Stimulated activated CD4-positive, alpha-beta T cell treated with anti-CD3 and anti-CD28 coated beads, Interleukin-4, amount 100 ng/mL, for 1 hour (primary cell): ENCODE measurements at places on chromosomes 13 and 19.

DNA sequence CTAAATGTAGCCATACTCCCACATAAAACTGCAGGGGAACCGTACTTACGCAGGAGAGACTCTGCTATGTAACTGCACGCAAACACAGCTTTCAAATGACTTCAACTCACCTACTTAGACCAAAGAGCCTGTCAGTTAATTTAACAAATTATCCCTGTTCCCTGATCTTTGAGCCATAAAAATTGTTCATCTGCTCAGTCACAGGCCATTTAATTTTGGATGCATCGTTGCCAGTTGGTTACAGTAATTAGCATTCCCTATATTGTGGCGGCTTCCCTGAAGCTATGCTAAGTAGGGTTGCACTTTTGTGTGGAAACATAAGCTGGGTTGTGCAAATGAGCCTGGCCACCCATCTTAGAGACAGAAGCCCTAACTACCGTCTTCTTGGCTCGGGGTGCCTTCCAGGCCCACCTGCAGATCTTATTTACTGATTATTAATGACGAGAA lies 21.2 kb upstream of the OBI1 start:
- no peak for DNase-seq

DNA sequence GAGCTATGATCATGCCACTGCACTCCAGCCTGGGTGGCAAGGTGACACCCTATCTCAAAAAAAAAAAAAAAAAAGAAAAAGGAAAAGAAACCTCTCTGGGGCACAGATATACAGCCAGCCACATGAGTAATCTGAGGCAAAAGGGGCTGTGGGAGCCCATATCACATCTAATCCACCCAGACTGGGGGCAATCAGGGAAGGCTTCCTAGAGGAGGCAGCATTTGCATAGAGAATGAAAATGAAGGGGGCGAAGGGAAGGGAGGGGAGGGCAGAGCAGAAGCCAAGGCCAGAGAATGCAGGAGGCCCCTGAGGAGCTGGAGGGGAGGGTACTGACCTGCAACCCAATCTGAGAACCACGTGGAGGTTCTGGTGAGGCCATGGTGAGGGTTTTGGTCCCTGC lies 13.2 kb downstream of the STXBP2 start:
- no peak for DNase-seq

DNA sequence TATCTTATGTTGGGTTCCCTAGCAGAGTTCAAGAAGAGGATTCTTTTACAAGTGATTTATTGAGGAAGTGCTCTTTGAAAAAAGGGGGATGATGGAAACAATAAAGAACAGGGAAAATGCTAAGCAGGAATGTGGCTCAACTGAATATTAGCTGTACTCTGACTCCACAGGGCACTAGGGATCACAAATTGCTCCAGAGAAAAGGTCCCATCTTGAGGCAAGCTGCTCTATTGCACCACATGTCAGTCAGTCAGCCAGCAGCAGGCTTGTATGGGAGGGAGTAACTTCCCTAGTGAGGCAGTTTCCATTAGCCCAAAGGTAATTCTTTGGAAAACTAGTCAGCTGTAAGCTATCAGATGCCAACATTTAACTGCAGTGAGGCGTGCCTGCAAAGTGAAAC lies 73.3 kb upstream of the FNDC3A start:
- DNase-seq, result no peak

GRCh38 chr19:32101206-32101605 lies 244.2 kb upstream of the ZNF507 start:
- DNase-seq, result no peak

- no peak for DNase-seq
Observed at GRCh38 chr13:21009036-21009435, 52.4 kb downstream of the LATS2 start.

DNA sequence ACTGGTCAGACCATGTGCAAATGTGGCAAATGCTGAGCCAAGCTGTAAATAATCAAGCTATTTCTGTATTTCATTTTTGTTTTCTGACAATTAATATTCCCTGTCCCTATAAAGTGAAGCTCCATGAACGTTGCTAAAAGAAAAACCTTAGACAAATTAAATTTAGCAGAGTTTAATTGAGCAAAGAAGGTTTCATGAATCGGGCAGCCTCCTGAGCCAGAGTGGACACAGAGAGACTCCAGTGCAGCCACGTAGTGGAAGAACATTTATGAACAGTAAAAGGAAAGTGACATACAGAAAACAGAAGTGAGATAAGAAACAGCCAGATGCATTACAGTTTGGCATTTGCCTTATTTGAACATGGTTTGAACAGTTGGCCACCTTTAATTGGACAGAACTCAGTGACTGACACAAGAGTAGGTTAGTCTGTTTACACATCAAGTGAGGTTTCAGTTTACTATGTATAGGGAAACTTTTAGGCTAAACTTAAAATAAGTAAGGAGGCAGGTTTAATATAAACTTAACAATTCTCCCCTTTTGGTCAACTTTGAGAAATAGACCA lies 69.7 kb downstream of the UFM1 start:
- no peak for DNase-seq

- no peak for DNase-seq
Observed at GRCh38 chr19:55678121-55678671, 3.2 kb downstream of the EPN1 start.

DNA sequence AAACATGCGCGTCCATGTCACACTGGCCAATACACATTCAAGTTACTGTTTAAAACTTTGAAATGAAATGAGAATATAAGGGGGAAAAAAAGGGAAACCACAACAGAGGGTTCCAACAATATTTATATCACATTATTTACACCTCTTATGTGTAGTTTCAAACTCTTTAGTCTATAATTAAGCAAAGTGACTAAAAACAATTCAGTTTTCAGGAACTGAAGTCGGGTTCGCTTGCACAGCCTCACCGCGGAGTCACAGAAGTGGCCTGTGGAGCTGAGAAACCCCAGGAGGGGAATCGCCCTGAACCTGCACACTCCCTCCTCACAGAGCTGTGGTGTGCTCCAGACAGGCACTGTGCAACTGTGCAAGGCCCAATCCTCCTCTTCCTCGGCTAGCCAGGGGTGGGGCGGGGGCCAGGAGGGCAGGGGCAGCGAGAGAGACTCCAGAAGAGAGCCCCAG lies 75.9 kb downstream of the STK24 start:
- no peak for DNase-seq

DNA sequence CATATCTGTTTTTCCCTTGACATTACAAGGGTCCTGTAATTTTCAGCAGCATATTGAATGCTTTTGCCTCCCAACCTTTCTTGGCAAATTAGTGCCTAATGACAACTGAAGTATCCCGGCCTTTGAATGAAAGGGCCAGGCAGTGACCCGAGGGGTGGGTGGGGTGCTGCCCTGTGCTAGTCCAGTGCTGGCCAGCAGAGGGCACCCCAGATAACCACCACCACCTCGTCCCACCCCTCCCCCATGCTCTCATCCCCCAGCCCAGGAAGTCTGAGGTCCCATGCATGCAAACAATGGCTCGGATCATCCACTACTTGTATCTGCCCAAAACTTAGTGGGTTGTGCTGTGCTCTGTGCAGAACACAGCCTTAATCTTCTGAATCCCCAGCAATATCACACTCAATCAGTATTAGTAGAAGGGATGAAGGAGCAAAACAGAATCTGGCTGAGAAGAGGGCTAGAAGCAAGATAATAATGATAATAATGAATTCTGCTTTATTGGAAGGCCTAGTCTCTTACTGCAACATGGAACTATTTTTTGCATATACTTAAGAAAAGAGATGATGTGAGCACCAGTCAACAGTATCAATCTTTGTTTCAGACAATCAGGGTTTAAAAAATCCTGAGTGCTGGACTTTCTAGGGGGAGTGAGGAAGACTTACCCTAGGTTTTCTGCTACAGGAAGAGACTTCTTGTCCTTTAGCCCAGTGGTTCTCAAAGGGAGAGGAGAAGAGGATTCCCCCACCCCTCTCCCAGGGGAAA lies 3.8 kb downstream of the ATP12A start:
- peak; percentile 66 for DNase-seq

DNA sequence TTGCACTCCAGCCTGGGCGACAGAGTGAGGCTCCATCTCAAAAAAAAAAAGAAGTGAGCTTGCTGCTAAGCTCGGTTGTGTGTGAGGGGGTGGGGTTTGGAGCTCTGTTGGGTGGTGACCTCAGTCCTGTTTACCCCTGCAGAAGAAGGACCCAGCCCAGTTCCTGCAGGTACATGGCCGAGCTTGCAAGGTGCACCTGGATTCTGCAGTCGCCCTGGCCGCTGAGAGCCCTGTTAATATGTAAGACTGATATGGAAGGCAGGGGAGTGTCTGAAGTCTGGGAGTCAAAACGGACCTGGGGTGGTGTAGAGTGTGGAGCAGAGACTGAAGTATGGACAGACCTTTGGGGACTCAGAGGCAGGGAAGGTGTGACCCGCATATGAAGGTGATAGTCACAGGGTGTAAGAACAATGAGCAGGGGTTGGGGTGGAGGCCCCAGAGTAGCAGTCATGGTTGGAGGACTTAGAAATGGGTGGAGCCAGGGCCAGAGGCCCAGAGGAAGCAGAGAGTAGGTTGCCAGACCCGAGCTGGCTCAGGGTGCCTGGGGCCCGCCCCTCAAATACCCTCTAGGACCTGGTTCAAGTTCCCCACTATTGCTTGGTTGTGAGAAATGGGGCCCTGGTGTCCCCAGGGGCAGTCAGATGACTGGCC lies 13.2 kb downstream of the CLASRP start:
- DNase-seq, result no peak

GRCh38 chr19:3983936-3984583 lies 1.2 kb downstream of the EEF2 start:
- DNase-seq, result no peak
